LHCN-M2 (cell line): ENCODE measurements at places on chromosomes 7 and 10. TPM values are rescaled to one million over a fixed set of nuclear protein-coding genes. Genes with fewer than 3 reads are reported as not detected.
A peak's percentile ranks its signal among the peaks of the same experiment; 100 is the strongest.

IGF2BP3 gene
- total RNA-seq, result 60.3 and 63.3 TPM in 2 replicates

- DNase-seq, result peak; percentile 11
Measured at GRCh38 chr10:74652664-74653063, 173.7 kb upstream of the KAT6B start.

VAX1 gene
- total RNA-seq, result not detected in 2 replicates

DNA sequence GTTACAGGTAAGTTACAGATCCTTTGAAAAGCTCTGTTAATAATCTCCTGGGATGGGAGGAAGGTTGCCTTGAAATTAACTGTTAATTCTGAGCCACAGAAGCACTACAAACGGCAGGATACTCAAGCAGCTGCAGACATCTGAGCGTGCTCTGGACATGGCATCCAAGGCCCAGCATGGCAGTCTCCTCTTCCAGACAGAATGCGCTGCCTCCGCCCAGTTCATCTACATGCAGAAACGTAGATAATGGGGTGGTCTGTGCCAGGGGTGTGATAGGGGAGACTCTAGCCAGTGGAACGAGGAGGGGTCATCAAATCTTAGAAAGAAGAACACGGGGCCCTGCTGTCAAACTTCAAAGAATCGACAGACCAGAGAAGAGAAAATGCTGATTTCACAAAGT lies 13.8 kb downstream of the VIPR2 start:
- DNase-seq, result no peak

GRCh38 chr10:73923935-73924598 lies 13.1 kb downstream of the PLAU start:
- no peak for DNase-seq

DNA sequence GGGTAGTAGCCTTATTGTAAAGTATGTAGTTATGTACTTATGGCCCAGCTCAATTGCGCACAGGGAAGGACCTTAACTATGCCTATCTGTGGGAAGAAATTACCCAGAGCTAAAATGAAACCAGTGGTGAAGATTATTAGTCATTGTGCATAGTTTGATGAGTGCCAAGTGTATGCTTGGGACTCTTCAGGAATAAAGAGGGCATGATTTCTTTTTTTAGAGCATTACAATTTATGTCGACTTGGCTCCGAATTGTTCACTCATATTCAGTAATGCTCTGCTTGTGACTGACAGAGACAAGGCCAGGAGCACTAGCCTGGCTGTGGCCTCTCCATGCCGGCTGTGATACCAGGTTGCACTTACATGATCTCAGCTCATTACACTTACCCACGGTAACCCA lies 269.5 kb downstream of the TRIL start:
- DNase-seq, result peak; percentile 62

GRCh38 chr10:129743738-129744133 lies 220.3 kb downstream of the EBF3 start:
- no peak for DNase-seq

DNA sequence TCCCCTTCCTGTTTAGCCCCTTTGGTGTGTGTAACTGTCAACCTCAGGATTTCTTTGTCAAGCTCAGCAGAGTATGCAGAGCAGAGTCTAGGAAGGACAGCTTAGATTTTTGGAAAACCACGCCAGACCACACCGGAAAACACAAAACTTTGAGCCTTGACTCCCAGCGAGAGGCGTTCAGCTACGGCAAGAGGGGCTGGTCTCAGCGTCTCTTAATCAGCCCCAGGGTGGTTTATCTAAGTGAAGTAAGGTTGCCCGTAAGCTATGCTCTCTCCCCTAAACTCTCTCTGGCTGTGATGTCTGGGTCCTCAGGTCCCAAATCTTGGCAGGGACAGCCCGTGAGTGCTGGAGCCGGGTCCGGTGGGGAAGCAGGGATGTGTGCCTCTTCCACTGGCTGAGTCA lies 230.9 kb downstream of the KLF6 start:
- DNase-seq, result no peak

DNA sequence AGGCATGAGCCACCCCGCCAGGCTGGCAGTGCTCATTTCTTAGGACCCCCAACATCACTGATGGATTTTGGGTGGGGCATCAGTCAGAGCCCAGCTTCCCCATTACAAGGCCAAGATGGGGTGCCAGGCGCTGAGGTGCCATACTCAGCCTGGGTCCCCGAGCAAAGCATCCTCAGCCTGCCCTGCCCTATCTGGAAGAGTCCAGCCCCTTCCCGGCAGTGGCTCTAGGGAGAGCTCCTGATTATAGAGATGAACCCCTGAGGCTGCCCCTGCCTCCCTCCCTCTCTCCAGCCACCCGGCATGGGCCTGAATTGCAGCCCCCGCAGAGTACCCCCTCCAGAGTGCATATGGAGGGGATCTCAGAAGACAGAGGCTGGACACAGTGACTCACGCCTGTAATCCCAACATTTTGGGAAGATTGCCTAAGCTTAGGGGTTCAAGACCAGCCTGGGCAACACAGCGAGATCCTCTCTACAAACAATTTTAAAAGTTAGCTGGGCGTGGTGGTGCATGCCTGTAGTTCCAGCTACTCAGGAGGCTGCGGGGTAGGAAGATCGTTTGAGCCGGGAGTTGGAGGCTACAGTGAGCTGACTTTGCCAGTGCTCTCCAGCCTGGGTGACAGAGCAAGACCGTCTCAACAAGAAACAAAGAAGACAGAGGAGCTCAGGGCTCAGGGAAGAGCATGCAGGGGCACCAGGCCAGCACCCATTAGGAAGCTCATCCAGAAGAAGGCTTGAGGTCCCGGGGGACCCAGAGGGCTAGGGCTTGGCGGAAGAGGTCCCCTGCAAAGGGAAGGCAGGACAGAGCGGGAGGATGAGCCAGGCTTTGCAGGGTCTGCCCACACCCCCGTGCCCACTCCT lies 13.3 kb downstream of the LAT2 start:
- no peak for DNase-seq

C10orf105 gene
- not detected in 2 replicates for total RNA-seq

GRCh38 chr7:6571160-6571779 lies 6.0 kb upstream of the ZDHHC4 start:
- peak; percentile 18 for DNase-seq

NPS gene
- not detected in 2 replicates for total RNA-seq

DNA sequence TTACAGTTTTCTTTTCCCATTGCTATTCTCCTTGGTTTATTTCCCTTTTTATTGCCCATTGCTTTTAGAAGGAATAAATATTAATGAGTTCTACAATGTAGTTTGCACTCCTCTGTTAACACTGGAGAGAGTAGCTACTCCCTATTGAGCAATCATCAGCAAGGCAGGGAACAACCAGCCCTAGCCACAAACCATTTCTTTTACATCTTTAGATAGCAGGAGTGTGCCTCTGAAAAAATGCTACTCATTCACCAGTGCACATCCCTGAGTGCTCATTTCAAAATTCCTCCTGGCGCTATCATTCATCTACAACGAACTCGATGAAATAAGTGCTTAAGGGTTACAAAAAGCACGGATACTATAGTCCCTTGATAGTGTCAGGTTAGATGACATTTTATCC lies 252.9 kb downstream of the THSD7A start:
- no peak for DNase-seq

ERLIN1 gene
- total RNA-seq, result 74.7 and 75.7 TPM in 2 replicates

GRCh38 chr10:35011771-35012191 lies 78.4 kb downstream of the CUL2 start:
- DNase-seq, result peak; percentile 24

CPA1 gene
- total RNA-seq, result 0.23 TPM in 1 of 2 replicates, not detected in the other

DNA sequence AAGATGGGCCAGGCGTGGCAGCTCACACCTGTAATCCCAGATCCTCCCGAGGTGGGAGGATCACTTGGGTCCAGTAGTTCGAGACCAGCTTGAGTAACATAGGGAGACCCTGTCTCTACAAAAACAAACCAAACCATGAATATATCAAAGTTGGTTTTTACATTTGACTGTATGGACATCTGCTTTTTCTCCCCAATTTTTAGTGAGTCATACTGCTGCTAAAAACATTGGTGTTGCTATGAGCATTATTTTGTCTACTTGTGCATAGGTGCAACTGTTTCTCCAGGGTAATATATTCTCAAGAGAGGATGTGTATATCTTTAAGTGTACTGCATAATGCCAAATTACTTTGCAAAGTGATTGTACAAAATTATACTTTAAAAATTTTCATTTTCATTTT lies 769 bp upstream of the TMEM248 start:
- peak; percentile 21 for DNase-seq

DGKB gene
- under 0.01 and 0.06 TPM in 2 replicates for total RNA-seq

AZGP1 gene
- not detected in 2 replicates for total RNA-seq

DNA sequence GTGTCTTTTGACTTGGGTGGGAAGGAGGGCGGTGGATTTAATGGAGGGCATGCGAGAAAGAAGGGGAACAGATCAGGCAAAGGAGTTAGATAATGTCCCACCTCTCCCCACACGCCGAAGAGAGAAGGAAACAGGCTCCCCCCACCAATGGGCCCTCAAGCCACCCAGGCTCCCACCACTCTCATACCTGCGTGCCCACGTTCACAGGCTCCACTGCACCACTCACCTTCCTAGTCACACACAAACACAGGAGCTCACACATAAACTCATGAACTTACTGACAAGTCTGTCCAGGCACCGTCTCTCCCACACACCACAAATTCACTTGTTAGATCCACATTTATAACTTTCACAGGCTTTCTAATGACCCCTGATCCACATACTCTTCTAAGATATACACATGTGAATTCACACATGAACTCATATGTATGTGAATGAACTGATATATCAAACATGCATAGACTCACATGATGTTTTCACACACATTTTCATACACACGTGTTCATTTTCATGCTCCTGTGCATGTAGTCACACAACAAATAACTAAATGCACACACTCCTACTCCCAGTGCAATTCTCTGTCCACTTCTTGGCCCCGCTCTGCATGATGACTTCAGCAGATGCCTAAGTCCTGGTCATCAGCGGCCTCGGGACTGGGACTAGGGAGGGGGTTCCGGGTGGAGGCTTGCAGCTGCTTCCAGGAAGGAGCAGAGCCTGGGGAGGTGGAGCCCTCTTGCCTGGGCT lies 1.5 kb downstream of the LZTS2 start:
- peak; percentile 94 for DNase-seq

- DNase-seq, result peak; percentile 12
Measured at GRCh38 chr7:108660465-108660864, 90.8 kb downstream of the DNAJB9 start.

TES gene
- 1.0 and 3.1 TPM in 2 replicates for total RNA-seq

DNA sequence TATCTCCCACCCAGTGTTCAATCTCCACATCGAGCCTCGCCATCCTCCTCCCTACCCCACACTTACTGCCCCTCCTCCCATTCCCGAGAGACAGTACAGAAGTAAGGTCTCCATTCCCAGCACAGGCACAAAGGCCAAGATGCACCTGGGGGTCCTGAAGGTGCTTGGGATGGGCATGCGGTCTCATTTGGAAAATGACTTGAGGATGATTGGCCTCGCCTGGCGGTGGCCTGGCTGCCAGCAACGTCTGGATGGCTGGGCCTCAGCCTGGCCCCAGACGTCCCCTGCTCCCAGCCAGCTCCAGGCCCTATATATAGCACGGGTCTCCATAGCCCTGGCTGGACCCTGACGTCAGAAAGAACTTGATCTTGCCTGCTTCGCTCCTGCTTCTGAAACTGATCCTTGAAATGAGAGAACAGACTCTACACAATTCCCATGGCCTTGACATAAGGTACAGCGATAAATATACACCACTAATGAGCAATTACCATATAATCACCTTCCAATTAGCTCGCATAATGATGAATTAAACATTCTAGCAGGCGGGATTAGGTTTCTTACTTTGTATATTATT lies 11.8 kb downstream of the EMX2 start:
- no peak for DNase-seq

DNA sequence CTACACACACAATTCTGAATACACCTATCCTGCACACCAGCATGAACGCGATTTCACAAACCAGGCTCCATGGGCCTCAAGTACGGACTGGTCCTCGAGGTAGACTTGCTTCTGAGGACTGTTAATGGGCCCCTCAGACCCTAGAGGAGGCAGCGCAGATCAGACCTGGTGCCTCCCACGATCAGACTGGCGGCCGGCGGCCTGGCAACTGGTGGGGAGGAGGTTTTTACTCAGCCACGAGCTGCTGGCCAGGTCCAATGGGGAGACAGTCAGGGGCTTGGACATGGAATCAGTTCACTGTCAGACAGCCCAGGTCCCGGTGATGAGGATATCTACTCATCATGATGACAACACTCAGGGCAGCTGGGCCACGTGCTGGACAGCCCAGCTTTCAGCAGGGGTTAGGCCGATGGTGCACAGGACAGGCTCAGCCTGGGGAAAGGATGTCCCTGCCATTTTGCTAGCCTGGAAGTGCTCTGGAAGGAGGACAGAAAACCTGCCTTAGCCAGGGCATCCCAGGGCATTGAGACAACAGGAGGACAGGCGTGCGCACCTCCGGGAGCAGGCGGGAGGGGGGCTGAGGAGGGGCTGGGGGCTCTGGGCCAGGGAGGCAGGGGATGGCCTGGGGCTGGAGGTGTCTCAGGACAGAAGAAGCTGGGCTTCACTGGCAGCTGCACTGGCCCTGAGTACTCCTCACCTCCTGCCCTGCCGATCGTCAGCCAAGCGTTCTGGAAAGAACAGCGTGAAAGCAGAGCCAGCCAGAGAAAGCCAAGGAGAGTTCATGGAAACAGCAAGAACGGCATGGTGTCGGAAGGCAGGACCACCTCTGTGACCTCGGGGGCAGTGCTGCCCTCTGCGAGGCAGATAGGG lies 48.0 kb upstream of the RASGEF1A start:
- no peak for DNase-seq

- peak; percentile 86 for DNase-seq
Measured at GRCh38 chr10:3427347-3427746, 254.8 kb upstream of the PITRM1 start.

DNA sequence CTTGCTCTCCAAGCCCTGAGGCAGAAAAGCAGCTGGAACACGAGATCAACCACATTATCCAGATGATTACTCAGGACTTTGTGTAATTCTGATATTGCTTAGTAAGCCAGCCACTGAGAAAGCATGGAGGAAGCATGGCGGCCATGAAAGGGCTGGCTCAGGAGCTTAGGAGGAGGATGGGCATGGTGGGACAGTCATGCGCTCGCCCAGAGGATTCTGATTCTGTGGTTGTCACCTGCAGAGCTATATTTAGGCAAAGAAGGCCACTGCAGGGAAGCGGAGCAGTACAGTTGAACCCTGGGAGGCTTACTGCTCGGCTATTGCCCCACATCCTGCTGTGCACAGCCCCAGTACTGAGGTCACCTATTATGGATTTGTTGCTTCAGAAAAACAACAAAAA lies 128.8 kb upstream of the DNAJB12 start:
- DNase-seq, result no peak

DNA sequence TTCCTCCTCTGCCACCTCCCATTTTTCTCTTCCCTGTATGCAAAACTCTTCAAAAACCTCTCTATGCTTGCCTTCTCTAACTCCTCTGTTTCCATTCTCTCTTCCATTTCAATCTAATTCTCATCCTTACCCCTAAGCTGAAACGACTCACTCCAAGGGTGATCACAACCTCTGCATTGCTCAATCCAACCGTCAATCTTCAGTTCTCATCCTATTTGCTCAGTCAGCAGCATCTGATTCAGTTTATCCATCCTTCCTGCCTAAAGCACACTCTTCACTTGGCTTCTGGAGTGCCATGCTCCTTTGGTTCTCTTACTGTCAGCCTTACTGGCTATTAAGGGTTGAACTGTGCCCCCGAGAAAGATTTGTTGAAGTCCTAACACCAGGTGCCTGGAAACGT lies 163.5 kb upstream of the NEBL start:
- DNase-seq, result no peak

- peak; percentile 69 for DNase-seq
Measured at GRCh38 chr10:45514291-45515270, 140.6 kb downstream of the ALOX5 start.
